ENCODE measurements at places on chromosomes 6 and 20.

DNA sequence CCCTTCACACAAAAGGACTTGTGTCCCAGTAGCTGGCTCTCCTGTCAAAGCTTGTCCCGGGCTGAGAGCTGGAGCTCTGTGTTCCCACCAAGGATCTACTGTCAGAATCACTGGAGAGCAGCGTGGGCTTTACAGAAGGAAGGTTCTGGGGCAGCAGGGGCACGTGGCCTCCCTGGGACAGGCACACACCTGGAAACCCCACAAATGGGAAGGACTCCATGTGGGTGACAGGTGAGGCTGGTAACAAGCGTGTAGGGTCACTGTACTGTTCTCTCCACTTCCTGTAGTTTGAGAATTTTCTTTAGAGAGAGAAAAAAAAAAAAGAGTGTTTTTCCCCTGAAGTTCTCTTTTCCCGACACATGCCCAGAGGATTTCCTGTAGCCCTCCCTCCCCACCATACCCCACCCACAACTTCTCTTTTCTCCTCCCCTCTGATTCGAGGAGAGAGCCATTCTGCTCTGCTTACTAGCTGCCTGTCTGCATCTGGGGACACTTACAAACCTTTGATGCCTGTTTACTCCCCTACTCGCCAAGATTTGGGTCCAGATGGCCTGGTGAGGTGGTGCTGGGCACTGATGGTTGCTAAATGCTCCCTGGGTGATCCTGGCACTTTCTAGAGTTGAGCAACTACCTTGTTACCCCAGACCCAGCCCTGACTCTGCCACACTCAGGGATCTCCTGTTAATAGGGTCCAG, 84.1 kb upstream of the SIRPA start:
- no peak for DNase-seq

GRCh38 chr6:84390334-84390733, 162.9 kb upstream of the CEP162 start:
- no peak for DNase-seq

DNA sequence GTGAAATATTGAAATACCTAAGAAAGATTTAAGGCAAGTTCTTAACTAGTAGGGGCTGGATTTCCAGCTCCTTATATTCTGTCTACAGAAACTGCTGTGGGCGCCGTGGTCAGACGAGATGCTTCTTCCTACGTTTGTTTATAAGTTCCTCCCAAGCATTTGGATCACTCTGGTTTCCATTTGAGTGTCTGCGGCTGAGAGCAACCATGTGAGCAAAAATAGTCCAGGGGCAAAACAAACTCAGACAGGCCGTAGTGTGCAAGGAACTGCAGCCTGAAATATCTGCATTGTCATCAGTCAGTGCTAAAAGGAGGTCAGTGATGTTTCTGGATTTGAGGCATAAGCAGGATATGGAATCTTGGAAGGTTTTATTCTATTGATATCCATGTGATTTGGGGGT, 485.9 kb upstream of the JAG1 start:
- DNase-seq, result no peak

DNA sequence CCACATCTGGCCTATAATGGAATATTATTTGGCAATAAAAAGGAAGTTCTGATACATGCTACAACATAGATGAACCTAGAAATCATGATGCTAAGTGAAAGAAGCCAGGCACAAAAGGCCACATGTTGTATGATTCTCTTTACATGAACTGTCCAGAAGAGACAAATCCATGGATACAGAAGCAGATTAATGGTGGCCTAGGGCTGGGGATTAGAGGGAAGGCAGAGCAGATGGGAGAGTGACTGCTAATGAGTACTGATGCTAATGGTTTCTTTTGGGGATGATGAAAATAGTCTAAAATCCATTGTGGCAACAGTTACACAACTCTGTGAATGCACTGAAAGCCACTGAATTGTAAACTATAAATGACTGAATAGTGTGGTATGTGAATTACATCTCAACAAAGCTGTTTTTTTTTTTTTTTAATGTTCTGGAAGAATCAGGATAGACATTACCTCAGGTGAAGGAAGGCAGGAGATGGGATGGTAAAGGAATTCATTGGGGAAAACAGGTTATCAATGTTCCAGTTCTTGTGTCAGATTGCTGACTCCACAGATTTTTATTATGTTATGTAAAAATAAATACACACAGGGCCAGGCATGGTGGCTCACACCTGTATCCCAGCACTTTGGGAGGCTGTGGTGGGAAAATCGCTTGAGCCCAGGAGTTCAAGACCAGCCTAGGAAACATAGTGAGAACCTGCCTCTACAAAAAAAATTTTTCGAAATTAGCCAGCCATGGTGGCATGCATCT, 8.9 kb upstream of the SOX12 start:
- no peak for DNase-seq
